ENCODE measurements at places on chromosomes 11 and 22.

DNA sequence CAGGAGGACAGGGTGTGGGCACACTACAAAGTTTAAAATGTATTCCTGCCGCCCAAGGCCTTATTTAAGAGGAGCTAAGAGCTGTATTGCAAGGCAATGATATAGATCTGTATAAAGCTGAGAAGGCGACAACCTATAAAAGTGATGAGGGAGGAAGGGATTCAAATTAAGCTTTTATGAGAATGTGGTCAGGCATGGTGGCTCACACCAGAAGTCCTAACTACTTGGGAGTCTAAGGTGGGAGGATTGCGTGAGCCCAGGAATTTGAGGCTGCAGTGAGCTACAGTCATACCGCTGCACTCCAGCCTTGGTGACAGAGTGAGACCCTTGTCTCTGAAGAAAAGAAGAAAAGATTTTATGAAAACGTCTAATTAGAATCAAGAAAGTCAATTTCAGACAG lies 9.7 kb upstream of the GLB1L3 start:
- DNase-seq = no peak

GRCh38 chr11:82898241-82898640 lies 2.0 kb downstream of the PRCP start:
- no peak for DNase-seq

GRCh38 chr11:112902361-112903011 lies 58.7 kb upstream of the NCAM1 start:
- no peak for DNase-seq

GRCh38 chr22:22751043-22751603 lies 106.7 kb downstream of the GGTLC2 start:
- no peak for DNase-seq

DNA sequence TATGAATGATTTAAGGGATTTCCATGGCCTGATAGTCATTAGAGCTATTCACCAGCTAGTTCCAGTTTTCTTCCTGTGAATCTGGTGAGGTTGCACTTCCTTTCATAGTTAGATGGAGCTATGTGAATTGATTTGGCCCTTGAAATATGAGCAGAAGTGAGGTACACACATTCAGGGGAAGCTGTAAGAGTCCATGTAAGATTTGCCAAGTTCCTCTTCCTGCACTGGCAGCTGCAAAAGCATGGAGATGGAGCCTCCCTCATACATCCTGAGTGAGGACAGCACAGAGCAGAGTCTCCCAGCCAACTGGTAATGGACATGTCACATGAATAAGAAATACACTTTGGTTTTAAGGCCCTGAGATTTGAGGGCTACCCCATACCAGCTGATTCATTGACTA lies 111.7 kb downstream of the CD44 start:
- DNase-seq = no peak

GRCh38 chr11:106087815-106088435 lies 10.5 kb downstream of the AASDHPPT start:
- DNase-seq = peak; percentile 22

GRCh38 chr11:110311783-110312579 lies 15.6 kb upstream of the RDX start:
- DNase-seq = no peak

DNA sequence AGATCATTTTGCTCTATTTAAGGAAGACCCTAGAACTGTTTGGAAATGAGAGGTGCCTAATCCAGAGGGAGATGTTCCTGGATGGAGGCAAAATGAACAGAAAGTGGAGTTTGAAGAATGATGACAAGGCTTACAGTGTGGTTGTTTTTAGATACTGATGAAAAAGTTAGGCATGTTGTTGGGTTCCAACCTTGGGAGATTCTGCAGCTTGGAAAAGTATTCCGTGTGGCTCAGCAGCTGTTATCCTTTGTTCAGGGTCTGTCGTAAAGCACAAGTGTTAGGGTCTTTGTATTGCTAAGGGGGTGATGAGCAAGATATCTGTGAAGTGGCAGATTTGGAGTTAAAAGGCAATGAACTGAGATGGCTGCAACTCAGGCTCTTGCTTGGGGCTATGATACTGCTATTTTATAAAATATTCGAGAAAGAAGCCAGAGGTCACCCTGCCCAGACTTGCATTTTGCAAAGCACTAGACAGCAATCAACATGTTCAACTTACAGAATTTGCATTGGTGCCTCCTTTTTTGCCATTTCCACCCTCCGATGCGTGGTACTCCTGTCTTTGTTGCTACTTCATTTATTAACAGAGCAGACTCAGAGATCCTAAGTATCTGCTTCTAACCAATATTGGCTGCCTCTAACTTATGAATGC lies 45.3 kb upstream of the POGLUT3 start:
- no peak for DNase-seq

GRCh38 chr22:49112661-49113626 lies 714.7 kb downstream of the BRD1 start:
- no peak for DNase-seq

- DNase-seq = no peak
Measured at GRCh38 chr11:57586711-57587245, 10.7 kb upstream of the SERPING1 start.

GRCh38 chr11:23836981-23837380 lies 659.9 kb upstream of the LUZP2 start:
- no peak for DNase-seq

- no peak for DNase-seq
Measured at GRCh38 chr22:24867323-24868022, 61.5 kb downstream of the SGSM1 start.
